Brain (organoid and tissue), 16 donors: ENCODE measurements at places on chromosomes 7 and 10. TPM values are rescaled to one million over a fixed set of nuclear protein-coding genes. Genes with fewer than 3 reads are reported as not detected.

The SPDYE8 gene
- not detected for polyA plus RNA-seq

The SLC16A12 gene
- 0.37 TPM for polyA plus RNA-seq

The POU6F2 gene
- 2.1 TPM for polyA plus RNA-seq

The ADAM22 gene
- polyA plus RNA-seq = 9.8 TPM

The PON1 gene
- polyA plus RNA-seq = 28.8 TPM

The TET1 gene
- 1.8 TPM for polyA plus RNA-seq

The LIPJ gene
- not detected for polyA plus RNA-seq

The BEND7 gene
- 33.2 TPM for polyA plus RNA-seq

The ACSL5 gene
- 5.0 TPM for polyA plus RNA-seq

The PTF1A gene
- not detected for polyA plus RNA-seq

The RTKN2 gene
- polyA plus RNA-seq = 1.6 TPM

The GPR146 gene
- 10.5 TPM for polyA plus RNA-seq

The SLC18A3 gene
- 1.2 TPM for polyA plus RNA-seq

The NIPSNAP2 gene
- polyA plus RNA-seq = 75.0 TPM

The NPSR1 gene
- not detected for polyA plus RNA-seq

The TLX1 gene
- polyA plus RNA-seq = not detected

The LMOD2 gene
- polyA plus RNA-seq = not detected

The LYZL1 gene
- not detected for polyA plus RNA-seq

The PDZD7 gene
- polyA plus RNA-seq = 8.2 TPM

The BBIP1 gene
- 32.5 TPM for polyA plus RNA-seq
